ENCODE measurements at places on chromosomes 11 and 22.

DNA sequence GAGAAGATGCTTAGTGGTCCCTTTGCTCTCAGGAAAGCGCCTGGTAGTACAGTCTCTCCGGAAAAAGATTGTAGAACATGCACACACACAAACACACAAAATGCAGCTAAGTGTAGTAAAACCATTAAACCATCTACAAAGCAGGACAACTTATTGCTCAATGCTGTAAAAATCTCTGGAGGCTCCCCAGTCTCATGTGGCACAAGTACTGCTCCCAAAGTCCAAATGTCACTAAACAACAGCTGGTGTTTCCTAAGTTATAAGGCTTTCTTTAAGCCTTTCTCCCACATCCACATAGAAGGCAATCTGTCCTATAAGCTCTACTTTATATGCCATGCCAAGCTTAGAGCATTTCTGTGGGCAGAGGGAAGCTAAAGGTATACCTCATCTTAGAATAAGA is 32.9 kb downstream of the CDON start:
- no peak for DNase-seq

- no peak for DNase-seq
These were observed 38.1 kb downstream of the NUP50 start for GRCh38 chr22:45201678-45202332.

DNA sequence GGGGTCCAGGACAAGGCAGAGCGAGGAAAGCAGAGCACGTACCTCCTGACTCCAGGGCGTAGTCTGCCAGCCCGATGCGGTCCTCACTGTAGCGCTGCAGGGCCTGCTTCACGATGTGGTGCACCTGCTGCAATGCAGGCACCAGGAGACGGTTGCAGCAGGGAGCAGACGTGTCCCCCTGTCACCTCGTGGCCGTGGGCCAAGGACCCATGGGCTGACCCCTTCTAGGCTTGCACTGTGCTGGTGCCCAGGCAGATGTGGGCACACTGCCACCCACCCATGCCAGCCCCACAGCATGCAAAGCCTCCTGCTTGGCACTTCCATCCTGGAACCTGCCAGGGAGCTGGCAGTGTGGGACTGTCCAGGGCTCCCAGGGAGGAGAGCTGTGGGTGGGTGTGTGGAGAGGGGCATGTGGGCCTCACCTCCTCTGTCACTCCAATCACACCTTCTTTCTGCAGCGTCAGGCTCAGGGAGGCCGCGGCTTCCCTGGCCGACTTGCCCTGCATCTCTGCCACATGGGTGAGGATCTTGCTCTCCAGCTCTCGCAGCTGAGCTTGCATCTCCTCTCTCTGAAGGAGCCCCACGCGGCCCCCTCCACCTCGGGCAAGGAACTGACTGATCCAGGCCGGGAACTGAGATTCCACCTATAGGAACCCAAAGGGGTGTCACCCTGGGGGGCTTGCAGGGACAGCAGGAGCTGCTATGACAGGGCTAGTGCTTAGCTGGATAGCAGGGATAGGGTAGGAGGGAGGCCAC is 16.3 kb downstream of the SUN2 start:
- DNase-seq, result no peak

DNA sequence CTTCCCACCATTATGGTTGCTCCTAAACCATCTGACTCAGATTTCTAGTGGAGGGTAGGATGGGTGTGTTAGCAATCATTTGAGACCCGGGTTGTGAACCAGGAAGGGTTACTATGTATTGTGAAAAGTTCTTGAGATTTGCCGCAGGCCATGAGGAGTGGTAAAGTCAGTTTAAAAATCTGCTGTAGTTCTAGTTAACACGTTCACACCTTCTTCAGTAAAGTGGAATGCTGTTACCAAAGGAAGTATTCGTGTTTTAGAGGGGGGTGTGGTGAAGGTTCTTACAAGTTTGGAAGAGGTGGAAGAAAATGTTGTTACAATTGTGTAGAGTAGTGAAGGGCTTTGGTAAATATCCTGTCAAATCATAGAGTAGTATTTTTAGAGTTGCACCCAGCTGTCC is 2.6 kb downstream of the MTMR3 start:
- DNase-seq, result no peak

DNA sequence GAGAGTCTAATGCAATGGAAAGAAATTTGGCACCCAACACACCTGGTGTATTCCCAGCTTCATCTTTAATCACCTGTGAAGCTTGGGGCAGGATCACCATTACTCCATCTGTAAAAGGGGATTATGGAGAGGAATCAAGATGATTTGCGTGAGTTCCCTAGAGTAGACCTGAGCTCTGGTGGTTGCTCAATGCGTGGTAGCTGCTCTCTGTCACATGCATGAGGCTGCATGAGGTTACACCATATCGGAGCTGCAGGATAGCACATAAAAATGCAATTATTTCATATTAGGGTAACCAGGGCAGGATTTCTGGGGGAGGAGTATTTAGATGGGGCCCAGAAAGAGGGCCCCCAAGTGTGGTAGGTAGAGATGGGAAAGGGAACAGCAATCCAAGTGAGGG is 35.3 kb upstream of the CLMP start:
- no peak for DNase-seq
